Cortex of kidney (tissue), 1 donor: ENCODE measurements at places on chromosomes 1 and 21.

GRCh38 chr1:1539310-1540089 lies 924 bp downstream of the TMEM240 start:
- no peak for DNase-seq

GRCh38 chr1:222224156-222224555 lies 323.7 kb downstream of the HHIPL2 start:
- DNase-seq, result no peak

GRCh38 chr1:157119448-157119847 lies 18.7 kb downstream of the ETV3 start:
- DNase-seq, result no peak

GRCh38 chr1:109404838-109405237 lies 7.1 kb upstream of the SORT1 start:
- no peak for DNase-seq

DNA sequence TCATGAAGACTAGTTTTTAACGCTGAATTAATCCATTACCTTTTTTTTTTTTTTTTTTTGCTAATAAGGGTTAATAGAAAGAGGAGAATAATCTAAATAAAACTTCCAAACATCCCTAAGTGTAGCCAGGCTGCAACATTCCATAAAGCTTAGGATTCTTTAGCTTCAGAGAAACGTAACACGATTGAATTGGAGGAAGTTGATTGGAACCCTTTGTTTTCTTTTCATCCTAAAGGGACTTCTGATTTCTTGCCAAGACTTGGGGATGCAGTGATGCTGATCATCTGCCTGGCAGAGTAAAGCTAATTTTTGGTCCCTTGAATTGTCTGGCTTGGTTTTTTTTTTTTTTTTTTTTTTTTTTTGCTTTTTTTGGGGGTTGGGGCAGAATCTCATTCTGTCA lies 142.9 kb downstream of the VPS13D start:
- no peak for DNase-seq

- no peak for DNase-seq
These were observed 63.8 kb downstream of the IARS2 start for GRCh38 chr1:220157738-220158137.

- DNase-seq, result no peak
These were observed 279.6 kb downstream of the TM2D1 start for GRCh38 chr1:61445269-61445825.

DNA sequence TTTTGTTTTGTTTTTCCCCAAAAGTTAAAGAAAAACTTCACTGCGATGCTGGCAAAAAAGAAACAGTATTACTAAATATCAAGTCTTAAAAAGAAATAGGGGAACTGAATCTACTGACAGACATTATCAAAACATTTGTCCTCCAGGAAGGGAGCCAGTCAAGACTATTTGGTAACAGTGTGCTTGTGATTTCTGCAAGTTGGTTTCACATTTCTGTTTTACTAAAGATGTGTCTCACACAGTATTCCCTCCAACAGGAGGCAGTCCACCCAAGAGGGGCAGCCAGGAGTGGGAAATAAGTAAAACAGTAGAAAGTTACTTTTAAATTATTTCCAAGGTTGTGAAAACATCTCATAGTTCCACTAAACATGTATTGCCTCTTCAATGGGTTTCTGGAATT lies 74.4 kb upstream of the SDC3 start:
- DNase-seq, result no peak
